ENCODE measurements at places on chromosomes 3 and 15.

DNA sequence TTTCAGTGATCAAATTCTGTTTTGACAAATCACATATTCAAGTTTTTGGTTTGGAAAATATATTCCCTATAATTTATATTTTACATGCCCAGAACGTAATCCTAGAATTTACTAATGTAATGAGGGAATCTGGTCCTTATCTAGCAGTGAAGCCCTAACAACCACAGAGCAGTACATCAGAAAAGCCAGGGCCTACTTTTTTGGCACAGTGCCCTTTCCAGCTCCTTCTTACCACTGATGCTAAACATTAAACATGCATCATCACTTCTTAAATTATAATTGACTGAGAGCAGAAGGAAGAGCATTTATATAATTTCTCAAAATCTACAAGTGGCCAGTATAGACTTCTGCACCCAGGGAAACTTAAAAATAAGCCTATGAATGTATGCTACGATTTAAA, 66.7 kb downstream of the FBXL22 start:
- DNase-seq: no peak

GRCh38 chr15:85164841-85165466, 183.3 kb downstream of the PDE8A start:
- DNase-seq: no peak

DNA sequence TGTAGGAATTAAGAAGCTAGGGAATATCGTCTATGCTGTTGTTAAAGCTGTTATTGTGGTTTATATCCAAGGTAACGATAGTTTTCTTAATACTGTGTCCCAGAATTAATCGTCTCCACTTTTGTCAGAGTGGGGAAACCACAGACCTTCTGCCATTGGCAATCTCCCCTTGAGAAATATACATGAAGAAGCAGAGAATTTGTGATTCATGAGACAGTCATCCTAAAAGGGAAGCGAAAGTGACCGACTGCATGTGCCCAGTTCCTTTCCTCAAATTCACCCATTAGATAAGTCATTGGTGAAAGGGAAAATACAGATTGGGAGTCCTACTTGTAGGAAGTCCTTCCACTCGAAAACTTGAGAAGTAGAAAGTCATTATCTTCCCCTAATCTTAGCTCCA, 26.6 kb downstream of the DIPK2A start:
- DNase-seq: no peak

DNA sequence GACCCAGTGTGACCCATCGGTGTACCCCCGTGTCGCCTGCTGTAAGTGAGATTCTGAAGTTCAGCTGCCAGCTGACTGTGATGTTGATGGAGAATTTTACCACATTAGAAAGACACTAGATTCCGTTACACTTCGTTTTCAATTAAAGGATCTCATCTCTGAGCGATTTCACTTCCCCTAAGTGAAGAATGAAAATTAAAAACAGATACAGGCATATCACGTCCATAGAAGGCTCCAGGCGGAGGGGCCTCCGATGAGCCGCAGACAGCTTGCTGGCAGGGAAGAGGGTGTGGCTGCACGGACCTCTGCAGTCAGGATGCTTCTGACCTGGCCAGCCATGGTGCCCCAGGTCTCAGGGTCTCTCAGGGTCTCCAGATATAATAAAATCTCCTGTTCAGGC, 6.6 kb upstream of the CPN2 start:
- DNase-seq: no peak

DNA sequence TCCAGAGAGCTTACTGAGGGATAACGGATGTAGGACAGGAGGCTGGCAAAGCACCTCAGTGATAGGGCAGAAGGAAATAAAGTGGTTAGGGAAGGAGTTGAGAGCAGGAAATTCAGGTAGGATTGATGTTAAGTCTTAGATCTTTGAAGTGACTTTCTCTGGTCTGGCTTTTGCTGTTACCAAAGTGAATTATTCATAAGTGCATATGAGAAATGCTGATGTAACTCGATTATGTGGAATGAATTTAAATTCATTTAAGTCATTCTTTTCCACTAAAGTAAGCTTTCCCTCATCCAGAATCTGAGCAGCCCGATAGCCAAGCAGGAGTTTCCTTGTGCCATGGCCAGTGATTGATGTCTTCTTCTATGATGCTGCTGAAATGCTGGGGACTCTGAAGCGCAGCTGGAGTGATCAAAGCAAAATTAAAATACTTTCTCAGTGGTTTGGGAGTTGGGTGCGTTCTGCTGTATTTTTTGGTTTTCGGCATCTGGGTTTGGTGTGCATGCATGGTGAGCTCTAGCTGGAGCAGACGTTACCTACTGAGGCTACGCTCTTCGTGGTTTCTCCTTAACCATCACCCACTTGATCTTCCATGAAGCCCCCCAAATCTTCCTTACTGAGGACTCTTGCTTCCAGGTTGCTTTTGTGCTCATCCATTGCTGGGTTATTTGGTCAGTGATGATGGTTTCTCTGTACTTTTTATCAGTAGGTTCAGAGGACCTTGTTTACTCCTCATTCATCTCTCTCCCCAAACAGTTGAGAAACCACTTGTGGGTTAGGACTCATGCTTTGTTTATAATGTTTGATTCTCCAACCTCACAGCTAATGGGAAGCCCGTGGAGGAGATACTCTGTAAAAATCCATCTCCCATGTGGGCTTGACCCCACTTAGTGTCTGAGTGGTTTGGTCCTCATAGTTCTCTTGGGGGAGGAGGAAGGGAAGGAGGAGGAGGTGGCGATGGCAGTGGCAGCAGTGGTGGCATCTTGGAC, 72.5 kb downstream of the IGF1R start:
- no peak for DNase-seq

- DNase-seq: no peak
These were observed 139.2 kb downstream of the TPRA1 start for GRCh38 chr3:127451321-127451720.

DNA sequence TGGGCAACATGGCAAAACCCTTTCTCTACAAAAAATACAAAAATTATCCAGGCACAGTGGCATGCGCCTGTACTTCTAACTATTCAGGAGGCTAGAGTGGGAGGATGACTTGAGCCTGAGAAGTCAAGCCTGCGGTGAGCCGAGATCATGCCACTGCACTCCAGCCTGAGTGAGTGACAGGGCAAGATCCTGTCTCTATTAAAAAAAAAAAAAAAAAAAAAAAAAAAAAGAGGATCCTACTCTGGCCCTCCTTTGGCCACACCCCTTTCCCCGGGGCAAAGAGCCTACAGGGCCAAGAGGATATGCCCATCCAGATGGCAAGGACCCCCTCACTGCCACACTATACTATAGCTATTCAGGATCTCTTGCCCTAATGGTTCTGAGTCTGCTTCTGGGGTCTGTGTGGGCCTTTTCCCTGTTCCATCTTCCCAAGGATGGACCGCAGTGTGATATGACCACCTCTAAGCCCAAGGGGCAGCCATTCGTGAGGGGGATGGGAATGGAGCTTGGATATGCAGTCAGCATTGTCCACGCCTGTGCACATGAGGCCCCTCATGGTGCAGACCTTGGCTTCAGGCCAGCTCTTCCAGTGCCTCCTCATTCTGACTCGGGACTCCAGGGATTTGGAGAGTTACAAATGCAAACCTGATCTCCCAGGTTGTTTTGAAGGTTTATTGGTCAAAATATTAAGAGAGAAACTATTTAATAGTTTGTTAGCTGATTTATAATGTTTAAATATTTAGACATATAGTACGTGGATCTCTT, 7.3 kb downstream of the TYRO3 start:
- DNase-seq: no peak

GRCh38 chr3:123750209-123750608, 133.9 kb downstream of the MYLK start:
- no peak for DNase-seq

GRCh38 chr15:85742186-85742821, 52.4 kb downstream of the KLHL25 start:
- no peak for DNase-seq

- DNase-seq: no peak
These were observed 6.0 kb downstream of the C3orf62 start for GRCh38 chr3:49271047-49271446.

DNA sequence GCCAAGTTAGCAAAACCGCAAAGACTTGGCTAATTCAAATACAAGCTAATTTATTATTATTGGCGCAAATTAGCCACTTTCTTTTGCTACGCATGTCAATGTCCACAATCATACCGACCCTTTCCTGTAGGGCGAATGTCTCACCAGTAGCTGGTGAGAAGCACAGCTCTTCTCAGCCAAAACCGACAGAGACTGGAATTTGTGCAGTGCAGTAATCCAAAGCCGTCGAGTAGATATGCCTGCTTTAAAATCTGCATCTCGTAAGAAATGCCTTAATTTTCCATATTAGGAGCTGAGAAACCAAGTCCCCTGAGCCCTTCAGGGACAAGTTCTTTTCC, 614 bp upstream of the MINDY2 start:
- no peak for DNase-seq

Measured in stimulated activated CD8-positive, alpha-beta memory T cell treated with anti-CD3 and anti-CD28 coated beads, Interleukin-15, amount 100 ng/mL, for 4 hours (primary cell).